EL (cell line): ENCODE measurements at places on chromosomes 1 and 21.

- DNase-seq, result no peak
These were observed 39.5 kb upstream of the STMN1 start for GRCh38 chr1:25945761-25946160.

DNA sequence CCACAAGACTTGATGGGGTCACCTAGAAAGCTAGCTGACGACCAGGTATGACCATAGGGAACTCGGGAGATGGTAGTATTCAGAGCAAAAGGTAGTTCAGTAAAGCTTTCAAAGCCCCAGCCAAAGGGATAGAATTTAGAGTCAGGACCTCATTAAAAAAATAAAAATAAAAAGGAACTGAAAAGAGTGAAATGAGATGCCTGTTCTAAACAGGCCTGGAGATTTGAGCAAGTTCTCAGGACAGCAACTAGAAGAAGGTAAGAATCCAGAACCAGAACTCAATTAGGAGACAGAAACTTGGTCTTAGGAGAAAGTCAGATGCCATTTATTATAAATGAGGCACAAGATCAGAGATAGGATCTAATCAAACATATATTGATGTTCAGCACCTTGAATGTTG, 265.5 kb upstream of the CACYBP start:
- no peak for DNase-seq

- DNase-seq, result no peak
These were observed 31.1 kb downstream of the LHX8 start for GRCh38 chr1:75165264-75165663.

GRCh38 chr1:5220821-5221220, 566.4 kb downstream of the AJAP1 start:
- DNase-seq, result no peak

DNA sequence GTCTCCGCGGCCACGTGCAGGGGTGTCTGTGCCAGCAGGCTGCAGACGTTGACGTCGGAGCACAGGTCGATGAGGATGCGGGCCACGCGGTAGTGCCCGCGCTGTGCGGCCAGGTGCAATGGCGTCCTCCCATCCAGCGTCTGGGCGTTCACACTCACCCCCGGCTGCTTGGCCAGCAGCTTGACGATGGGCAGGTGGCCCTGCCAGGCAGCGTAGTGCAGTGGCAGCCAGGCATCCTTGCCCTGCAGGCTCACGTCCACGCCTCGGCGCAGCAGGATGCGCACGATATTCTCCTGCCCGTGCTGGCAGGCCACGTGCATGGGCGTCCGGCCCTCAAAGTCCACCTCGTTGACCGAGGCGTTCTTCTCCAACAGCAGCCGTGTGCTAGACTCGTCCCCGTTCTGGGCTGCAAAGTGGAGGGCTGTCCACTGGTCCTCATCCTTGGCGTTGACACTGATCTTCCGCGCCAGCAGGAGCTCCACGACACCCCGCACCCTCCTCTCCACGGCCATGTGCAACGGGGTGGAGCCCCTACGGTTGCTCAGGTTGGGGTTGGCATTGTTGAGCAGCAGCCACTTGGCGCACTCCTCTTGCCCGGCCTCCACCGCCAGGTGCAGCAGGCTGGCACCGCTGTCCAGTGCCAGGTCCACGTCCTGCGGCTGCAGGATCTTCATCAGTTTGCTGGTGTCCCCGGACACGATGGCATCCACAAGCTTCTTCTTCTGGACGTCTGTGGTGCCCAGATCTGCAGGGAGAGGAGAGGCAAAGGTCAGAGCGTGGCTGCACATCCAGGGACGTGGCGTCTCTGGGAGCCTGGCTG, 25.4 kb downstream of the RIPK4 start:
- no peak for DNase-seq

GRCh38 chr21:27561116-27561515, 594.2 kb upstream of the ADAMTS5 start:
- no peak for DNase-seq

GRCh38 chr1:183282101-183282855, 96.2 kb downstream of the LAMC2 start:
- no peak for DNase-seq

DNA sequence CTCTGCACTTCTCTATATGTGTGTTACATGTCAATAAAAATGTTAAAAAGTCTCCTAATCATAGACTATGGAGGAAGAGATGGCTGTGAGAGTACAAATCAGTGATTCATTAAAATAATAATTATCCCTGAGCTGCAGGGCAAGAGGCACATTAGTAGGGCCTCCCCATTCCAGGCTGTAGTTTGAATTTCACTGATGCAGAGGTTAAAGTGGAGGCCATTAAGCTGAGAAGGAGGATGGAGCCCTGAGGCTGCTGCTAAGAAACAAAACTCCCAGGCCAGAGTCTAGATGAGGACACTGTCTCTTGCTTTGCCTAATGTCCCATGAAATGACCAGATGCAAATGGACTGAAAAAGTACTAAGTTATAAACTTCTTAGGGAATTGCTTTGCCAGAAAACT, 89.1 kb upstream of the WDR26 start:
- DNase-seq, result no peak

DNA sequence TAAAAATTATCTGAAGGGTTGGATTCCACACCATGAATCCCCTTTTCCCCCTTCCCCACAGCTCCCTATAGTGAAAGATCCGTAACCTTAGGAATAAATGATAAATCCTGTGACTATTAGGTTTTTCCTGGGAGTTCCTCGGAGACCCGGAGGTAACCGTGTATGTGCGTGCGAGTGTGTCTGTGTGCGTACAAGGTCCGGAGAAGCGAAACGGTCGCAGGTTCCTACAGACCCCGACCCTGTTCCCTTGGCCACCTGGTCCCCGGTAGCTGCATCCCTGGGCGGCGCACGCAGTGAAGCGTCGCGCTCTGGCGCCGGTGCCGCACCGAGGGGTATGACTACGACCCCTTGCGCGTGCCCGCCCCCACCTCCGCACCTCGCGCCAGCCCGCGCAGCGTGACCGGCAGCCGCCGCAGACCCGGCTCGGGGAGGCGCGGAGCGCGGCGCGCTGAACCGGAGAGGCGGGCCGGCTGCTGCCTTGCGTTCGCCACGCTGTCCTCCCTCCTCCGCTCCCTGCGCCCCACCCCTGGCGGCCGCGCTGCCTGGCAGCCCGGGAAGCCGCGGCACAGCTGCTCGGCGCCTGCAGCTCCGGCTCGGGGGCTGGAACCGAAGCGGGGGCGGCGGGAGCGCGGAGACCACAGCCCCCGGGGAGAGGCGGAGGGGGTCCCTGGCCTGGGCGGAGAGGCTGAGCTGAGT, at the start of gene AK5:
Gene AK5 (plus strand): TSS at position 529 of the 696 bp plus-strand sequence. CDS start 295 bp downstream, outside the sequence.
- DNase-seq, result peak; percentile 61

DNA sequence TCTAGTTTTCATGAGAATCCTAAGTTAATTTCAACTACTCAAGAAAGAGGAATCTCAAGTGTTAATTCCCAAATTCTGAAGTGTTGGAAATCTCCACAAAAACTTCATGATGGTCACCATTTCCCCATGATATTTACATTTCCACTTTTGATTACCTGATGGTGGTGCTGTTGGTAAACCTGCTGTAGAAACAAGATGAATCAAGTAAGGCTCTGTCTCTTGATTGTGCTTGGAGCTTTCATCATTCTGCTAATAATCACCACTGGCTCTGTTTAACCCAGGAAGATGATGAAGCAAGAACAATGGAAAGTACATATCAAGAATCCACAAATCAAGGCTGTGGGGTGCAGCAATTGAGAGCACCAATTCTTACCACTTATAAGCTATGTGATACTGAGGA, 77.8 kb downstream of the C4BPA start:
- peak; percentile 2 for DNase-seq

GRCh38 chr1:111725192-111725591, 14.0 kb downstream of the INKA2 start:
- no peak for DNase-seq

DNA sequence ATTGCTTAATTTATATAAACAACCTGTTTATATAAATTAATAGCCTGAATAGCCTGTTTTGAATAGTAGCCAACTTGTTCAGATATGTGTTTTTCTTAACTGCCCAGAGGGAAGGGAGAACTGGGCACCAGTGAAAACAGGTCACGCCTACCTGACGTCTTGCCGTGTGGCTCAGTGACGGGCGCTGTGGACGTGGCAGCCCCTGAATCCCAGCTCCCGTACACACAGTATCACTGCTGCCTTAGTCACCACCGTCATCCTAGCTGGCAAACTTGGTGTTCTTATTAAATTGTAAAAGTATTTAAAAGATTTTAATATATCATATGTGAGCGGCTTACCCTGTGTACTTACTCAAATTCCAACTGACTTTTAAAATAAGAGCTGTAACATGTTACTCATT, 35.4 kb upstream of the TRAPPC10 start:
- DNase-seq, result no peak

GRCh38 chr1:167995038-167995437, 58.2 kb upstream of the MPC2 start:
- no peak for DNase-seq

DNA sequence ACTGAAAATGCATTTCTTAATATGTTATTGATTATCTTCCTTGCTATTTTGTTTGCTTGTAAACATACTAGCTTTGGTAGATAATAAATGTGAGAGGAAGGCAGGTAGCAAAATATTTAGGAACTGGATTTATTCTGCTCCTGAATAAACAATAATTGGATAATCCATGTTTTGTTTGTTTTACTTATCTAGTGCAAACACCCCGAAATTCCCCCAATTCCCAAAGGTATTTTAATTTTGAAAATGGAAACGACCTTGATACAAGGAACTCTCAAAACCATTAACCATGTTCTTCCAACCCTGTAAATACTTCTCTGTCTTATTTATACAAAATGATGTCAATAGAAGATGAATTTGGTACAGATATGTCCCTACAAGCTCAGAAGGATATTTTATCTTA, 3.0 kb downstream of the USH2A start:
- DNase-seq, result no peak

DNA sequence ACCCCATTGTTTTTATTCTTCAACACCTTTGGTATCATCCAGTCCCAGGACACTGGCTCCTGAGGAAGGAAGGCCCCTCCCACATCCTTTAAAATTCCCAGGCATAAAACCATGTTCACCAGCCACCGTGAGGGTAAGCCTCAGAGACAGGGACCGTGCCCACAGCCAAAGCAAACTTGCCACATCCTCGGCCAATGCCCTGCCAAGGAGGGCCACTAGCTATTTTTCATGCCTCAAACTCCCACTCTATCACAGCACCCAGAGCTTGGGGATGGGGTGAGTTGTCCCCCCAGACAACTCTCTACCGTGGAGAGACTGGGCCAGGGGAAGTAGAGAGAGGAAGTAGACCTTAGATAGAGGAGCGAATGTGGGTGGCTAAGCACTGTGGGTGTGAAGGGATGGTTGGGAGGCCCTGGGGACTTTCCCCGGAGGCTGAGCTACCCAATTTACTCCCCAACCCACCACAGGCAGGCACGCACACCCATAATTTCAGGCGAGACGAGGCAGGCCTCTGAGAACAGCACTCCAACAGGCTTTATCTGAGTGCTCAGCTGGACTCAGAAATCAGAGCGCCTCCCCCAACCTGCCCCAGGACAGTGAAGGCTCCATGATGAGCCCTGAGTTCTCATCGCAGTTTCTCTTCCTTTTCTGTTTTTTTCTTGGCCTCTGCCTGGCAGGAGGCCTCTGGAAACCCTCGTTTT, 15.9 kb upstream of the BTG2 start:
- DNase-seq, result no peak

- DNase-seq, result no peak
These were observed 153.4 kb downstream of the PLA2G4A start for GRCh38 chr1:186982116-186982515.

DNA sequence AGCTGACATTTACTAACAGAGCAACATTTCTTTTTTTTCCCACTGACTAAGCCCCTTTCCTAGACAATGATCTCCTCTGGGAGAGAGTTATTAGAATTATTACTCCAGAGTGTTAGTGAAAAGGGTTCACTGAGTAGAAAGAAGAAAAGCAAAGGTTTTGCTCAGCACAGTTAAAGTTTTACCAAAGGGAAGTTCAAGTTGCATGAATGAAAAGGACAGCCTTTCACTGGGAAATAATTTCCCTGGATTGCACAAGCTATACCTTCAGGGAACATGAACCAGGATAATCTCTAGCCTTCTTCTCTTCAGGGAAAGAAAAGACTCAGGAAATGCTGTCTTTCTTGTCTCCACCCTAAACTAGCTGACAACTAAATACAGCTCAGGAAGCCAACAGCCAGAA, 71.4 kb upstream of the ESRRG start:
- no peak for DNase-seq

DNA sequence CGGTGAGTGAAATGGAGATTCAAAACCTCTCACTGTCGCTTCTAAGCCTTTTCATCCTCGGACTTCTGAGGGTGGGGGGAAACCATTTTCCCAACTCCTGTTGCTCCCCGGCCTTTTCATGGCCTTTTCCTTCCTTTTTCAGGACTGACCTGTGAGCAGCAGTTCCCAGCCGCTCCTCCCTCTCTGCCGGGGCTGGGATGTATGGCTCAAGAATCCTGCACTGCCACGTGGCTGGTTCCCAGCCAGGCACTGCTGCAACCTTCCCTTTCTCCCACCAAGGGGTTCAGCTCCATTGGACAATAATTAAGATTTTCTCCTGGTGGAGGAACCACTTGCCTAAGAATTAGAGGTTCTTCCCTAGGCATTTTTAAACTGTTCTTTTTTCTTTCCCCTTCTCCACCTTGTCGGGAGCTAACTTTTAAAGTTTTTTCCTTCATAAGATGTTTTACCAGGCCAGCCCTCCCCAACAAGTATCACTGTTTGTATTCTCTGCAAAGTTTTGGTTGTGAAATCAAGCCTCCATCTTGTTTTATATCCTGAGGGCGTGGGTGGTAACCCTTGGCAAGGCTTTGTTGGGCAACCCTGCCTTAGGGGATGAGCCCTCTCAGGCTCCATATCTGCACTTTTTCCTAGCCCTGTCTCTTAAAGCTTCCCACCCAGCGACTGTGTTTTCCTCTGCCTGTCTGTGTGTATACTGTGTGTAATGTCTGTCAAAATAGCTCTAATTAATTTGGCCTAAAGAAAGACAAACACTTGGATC, 1166.6 kb upstream of the ADGRL2 start:
- DNase-seq, result no peak

DNA sequence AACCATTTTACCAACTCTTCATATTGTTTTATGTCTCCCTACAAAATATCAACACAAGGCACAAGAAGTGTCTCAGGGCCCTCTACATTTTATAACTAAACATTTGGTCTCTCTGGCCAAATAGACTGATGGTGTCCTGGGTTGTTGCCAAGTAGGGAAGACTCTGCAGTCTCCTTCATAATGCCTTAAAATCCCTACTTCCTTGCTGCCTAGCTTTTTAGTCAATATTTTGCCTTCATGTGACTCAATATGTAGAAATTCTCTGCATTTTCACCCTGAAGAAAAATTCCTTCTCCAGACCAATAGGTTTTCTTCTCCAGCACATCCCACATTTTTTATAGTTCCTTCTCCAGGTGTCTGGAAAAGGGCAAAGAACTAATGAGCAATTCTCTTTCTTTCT, 72.6 kb upstream of the IPO9 start:
- DNase-seq, result peak; percentile 90

DNA sequence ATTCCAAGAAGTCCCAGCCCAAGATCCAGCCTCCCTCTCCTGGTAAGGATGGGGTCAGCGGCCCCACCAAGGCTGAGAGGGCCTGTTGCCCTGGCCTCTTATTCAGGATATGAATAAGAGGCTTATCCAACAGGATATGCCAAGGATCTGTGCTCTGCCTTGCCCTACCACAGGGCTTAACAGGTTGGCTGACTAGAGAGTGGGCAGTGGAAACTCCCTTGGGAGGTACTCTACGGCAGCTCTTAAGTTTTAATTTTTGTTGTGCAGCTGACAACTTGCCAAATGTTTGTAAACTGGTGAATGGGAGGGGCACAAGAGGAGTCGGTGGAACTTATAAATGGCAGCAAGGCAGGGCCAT, 16.5 kb upstream of the PIGV start:
- no peak for DNase-seq
